ENCODE measurements at places on chromosomes 5 and 9. TPM values are rescaled to one million over a fixed set of nuclear protein-coding genes. Genes with fewer than 3 reads are reported as not detected.

The PCDHGA7 gene
- 0.18 TPM for total RNA-seq

The GKAP1 gene
- 5.2 TPM for total RNA-seq

The HTR1A gene
- not detected for total RNA-seq

The MYMK gene
- total RNA-seq = not detected

The SHISAL2B gene
- total RNA-seq = not detected

The FPGS gene
- total RNA-seq = 56.5 TPM

The SLC36A3 gene
- total RNA-seq = not detected

The FBN2 gene
- total RNA-seq = 0.08 TPM

The PCDH1 gene
- 9.0 TPM for total RNA-seq

The PCDHGB2 gene
- total RNA-seq = 5.3 TPM

The EGFL7 gene
- total RNA-seq = 42.3 TPM

The LOX gene
- 0.62 TPM for total RNA-seq

The PAIP2 gene
- total RNA-seq = 79.4 TPM

The SPINK6 gene
- not detected for total RNA-seq

The ANKRD33B gene
- 19.1 TPM for total RNA-seq

The GABRA6 gene
- not detected for total RNA-seq

The PCDHB4 gene
- 0.26 TPM for total RNA-seq

The DNM1 gene
- 18.7 TPM for total RNA-seq

The SAPCD2 gene
- 18.4 TPM for total RNA-seq

The PNPLA7 gene
- 3.9 TPM for total RNA-seq

The UBQLN1 gene
- total RNA-seq = 92.8 TPM

The TUSC1 gene
- total RNA-seq = 4.4 TPM

The PCDHGA9 gene
- 0.15 TPM for total RNA-seq

The ZSWIM6 gene
- total RNA-seq = 10.8 TPM

The PRLR gene
- 0.46 TPM for total RNA-seq

The PLPPR1 gene
- not detected for total RNA-seq

The C7 gene
- total RNA-seq = 1.4 TPM

The SGCD gene
- total RNA-seq = not detected

The EQTN gene
- total RNA-seq = not detected

The RNF224 gene
- total RNA-seq = 0.15 TPM

The DRD1 gene
- 1.0 TPM for total RNA-seq

The GPRIN1 gene
- 18.9 TPM for total RNA-seq

The ZNF483 gene
- 4.8 TPM for total RNA-seq

The ACSL6 gene
- 0.18 TPM for total RNA-seq

The ACTBL2 gene
- not detected for total RNA-seq

The TMEM161B gene
- total RNA-seq = 16.3 TPM

The ENTPD8 gene
- 3.9 TPM for total RNA-seq

The TAF1L gene
- total RNA-seq = not detected

The MLANA gene
- not detected for total RNA-seq

The NR4A3 gene
- total RNA-seq = 0.13 TPM

The TMEM215 gene
- not detected for total RNA-seq

The TBCA gene
- 302 TPM for total RNA-seq

The NREP gene
- total RNA-seq = 4.9 TPM

The GFI1B gene
- total RNA-seq = 0.08 TPM

The CDH6 gene
- 0.36 TPM for total RNA-seq

The PDLIM4 gene
- 9.9 TPM for total RNA-seq

The CDKN2B gene
- total RNA-seq = 0.05 TPM

The INSYN2B gene
- total RNA-seq = 0.28 TPM
